Effector CD4-positive, alpha-beta T cell (primary cell): ENCODE measurements at places on chromosomes 6 and 20.

DNA sequence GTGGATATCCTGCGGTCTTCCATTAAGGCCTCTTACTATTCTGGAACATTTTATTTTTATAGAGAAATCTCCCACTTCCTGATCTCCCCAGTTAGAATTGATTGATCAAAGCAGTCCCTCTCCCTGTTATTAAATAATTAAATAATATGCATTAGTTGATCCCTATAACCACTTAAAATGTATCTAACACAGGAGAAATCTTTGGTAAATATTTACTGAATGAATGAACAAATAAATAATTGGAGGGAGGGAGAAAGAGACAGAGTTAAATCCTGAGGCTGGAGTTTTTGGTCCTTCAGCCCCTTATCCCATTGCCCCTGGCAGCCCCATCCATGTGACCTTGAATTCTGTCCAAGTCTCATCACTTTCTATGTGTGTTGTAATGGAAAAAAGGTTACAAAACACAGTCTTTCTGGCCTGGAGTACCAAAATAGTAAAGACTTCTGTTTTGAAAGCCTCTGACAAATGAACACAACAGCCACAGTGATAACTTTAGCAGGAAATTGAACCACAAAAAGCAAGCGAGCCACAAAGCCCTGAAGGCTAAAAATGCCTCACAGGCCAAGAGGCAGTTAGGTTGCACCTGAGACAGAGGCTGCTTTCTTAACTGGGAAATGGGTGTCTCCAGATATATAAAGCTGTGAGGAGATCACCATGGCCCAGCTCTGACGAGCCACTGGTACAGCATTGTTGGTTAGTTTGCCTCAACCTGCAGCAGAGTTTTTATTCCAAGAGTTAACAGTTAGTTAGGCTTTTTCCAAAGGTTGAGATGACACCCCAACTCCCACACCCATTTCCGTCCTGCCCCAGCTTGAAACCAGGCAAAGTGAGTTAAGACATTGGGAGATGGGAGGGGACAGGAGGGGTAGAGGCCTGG, 11.3 kb downstream of the NT5E start:
- no peak for DNase-seq

- DNase-seq, result no peak
Observed at GRCh38 chr20:16175322-16175961, 397.8 kb downstream of the KIF16B start.

DNA sequence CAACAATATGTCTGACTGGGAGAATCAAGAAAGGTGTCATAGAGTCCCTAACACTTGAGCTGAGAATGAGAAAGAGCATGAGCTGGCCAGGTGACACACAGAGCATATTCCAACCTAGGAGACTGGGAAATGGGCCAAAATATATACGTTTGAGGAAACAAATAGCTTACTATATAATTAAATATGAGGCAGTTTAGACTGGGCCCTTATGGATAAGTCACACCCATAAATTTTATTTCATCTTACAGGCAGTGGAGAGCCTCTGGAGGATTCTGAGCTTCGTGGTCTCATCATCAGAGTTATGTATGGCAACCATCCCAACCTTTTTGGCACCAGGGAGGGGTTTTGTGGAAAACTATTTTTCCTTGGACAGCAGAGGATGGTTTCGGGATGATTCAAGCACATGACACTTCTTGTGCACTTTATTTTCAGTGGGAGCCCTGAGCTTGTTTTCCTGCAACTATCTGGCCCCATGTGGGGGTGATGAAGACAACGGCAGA, 12.9 kb upstream of the NQO2 start:
- DNase-seq, result no peak

DNA sequence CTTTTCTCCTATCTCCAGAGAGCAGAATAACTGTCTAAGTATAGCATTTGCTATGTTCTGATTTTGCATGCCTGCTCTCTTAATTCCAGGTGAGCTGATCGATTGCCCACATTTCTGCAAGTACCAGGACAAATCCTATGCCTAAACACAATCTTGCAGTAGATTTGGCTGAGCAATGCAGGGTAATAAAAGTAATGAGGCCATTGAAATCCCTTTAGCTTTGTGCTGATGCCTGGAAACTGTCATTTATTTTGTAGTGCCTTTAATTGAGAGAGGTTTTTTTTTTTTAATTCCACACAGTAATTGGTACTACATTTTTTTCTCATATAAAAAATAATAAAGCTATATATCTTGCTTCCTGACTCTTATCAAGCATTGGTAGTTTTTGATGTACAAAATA, 252.3 kb downstream of the NKAIN2 start:
- DNase-seq, result no peak

DNA sequence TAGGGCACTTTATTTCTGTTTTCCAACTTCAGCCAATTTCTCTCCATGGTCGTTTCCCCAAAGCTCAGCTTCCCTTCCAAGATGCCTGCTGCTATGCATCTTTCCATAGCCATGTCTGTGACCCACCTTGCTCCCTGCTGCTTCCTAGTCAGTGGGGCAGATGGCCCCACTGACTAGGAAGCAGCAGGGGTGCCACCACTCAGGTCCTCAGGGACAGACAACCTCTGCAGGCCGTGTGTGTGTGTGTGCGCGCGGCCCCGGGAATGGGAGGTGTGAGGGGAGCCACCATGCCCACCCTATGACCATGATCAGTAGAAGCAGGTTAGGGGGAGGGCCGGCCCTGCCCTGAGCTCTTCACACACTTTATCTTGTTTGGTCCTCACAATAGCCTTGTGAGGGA, 2.7 kb upstream of the IP6K3 start:
- DNase-seq, result no peak

GRCh38 chr20:40359131-40359912, 329.7 kb downstream of the MAFB start:
- no peak for DNase-seq

GRCh38 chr20:19427480-19427879, 215.0 kb downstream of the SLC24A3 start:
- DNase-seq, result no peak

GRCh38 chr6:17417817-17418216, 24.4 kb downstream of the CAP2 start:
- no peak for DNase-seq

DNA sequence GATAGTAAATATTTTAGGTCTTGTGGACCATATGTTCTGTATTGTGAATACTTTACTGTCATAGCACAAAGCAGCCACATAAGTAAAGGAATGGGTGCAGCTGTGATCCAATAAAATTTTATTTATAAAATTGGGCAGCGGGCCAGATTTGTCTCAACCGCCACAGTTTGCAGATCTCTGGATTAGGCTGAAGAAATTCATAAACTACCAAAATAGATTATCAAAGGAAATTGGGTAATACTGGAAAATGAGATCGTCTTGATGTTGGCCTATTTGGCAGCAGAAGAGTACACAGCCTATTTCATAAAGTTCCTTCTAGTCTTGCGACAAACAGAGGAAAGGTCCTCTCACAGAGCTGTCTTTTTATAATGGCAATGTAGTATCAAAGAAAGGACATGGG, 69.8 kb downstream of the DZANK1 start:
- no peak for DNase-seq

DNA sequence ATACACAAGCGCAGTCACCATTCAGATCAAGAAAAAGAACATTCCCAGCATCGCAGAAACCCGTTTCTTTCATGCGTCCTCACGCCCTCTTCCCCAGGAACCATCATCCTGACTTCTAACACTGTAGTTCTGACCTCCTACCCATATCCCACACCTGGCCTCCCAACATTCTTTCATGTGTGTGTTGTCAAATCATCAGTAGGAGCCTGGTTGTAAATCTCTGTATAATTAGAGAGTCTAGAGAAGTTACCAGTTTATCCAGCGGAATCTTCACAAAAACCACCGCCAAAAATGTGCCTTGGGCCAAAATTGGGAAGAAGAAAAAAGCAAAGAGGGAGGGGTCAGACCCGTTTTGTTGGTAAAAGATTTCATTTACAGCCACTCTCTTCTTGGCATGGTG, 91.6 kb downstream of the RTN4IP1 start:
- DNase-seq, result no peak

- DNase-seq, result no peak
Observed at GRCh38 chr20:59647271-59647670, 42.9 kb downstream of the PHACTR3 start.

GRCh38 chr20:50561379-50562078, 51.3 kb downstream of the PTPN1 start:
- DNase-seq, result no peak

GRCh38 chr20:63740627-63741353, 1.2 kb downstream of the SLC2A4RG start:
- DNase-seq, result peak; percentile 36

- DNase-seq, result no peak
Observed at GRCh38 chr6:39426073-39426456, 103.6 kb upstream of the KCNK16 start.

DNA sequence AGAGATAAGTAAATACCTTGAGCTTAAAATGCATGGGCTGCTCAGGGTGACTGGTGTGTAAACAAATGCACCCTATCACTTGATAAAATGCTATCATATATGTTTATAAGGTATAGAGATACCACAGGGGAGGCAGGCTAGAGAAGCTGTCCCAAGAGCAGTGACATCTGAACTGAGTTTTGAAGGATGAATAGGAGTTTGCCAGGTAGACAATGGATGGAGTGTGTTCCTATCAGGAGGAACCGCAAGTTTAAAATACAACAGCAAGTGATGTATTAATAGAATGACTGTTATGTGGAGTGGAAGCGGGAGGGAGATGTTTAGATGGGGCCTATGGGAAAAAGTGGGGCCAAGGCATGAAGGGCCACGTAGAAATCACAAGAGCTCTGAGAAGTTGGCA, 38.7 kb upstream of the CHMP4B start:
- DNase-seq, result no peak

GRCh38 chr6:167504385-167504961, 179.6 kb downstream of the TTLL2 start:
- DNase-seq, result no peak

DNA sequence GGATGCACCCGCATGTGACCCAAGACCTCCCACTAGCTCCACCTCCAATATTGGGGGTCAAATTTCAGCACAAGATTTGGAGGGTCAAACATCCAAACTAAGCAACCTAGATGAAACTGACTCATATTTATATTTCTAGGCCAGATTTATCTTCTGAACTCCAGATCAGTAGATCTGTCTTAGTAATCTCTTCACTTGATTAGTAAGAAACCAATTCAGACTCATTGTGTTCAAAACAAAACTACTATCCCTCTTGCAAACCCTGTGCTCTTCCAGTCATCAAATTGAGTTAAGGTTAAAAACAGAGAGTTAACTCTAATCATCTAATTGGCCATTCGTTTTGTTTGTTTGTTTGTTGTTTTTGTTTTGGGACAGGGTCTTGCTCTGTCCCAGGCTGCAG, 43.3 kb downstream of the MKKS start:
- DNase-seq, result no peak
